Thyroid gland (tissue), 4 donors: ENCODE measurements at places on chromosomes 7 and 10.

DNA sequence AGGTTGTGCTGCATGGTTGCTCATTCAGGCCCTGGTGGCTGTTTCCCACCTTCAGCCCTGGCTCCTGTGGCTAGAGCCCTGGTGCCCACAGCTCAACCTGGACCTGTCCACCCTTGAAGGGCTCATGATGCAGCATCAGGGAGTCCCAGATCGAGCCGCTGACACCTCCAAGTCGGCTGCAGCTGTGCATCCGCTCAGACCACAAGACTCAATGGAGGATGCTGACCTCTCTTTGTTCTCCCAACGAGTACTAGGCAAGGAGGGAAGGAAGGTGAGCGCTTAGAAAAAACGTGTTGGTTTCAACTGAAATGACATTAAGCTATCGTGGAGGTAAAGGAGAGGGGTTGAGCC, 9.5 kb upstream of the C10orf95 start:
- DNase-seq = no peak

DNA sequence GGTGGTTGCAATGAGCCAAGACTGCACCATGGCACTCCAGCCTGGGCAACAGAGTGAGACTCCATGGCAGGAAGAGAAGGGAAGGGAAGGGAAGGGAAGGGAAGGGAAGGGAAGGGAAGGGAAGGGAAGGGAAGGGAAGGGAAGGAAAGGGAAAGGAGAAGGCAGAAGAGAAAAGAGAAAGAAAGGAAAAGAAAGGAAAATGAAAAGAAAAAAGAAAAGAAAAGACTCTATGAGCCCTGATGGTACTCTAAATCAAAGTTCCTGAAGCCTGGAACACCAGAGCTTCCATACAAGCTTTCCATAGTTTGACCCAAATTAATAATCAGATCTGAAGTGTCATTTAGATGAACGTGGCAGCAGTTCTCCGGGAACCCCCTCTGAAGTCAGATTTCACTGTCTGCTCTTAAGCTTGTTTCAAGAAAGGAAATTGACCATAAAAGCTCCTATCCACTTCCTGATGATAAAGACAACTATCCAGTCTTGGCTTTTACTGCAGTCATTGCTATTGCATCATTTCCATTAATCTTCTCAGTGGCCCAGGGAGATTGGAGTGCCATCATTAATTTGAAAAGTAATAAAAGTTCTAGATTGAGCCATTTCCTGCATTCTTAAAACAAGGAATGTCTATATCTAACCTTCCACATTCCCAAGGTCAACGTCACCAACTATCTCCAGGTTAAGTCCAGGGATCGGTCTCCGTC, 44.2 kb upstream of the FRMD4A start:
- DNase-seq = no peak

DNA sequence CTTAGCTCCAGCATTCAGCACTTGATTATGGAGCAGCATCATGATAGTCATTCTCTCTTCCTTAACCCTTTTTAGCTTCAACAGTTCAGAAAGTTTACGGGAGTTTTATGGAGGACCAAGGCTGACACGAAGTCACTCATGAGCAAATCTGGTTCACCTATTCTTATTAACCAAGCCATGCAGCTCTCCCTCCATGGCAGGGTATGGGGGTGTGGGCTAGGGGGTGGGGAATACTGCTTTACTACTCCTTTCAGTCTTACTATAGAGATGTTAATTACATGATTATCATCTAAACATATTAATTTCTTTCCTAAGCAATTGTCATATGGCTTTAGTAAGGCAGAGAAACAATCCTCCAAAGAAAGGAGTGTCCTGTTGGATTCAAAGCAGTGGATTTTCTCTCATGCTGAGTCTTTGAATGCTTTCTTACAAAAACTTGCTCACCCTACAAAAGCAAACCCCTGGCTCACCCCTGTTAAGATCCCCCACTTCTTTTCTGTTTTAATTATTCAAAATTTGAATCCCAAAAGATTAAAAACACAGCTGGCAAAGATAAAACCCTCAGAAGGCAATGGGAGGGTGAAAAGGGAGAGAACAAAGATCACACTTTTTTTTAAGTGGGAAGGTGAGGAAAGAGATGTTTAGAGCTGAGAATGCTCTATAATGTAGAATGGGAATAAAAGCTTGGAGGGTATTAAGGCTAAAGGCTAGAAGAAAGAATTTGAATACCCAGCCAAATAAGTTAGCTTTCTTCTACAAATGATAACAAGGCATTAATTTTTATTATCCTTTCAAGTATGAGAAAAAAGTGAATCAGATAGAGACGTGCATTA, 46.4 kb upstream of the SEMA3E start:
- no peak for DNase-seq

GRCh38 chr7:18144166-18144565, 116.5 kb upstream of the PRPS1L1 start:
- DNase-seq = no peak

GRCh38 chr7:102210787-102211186, 75.9 kb upstream of the SH2B2 start:
- no peak for DNase-seq
